ENCODE measurements at places on chromosomes 5 and 9.

- peak; percentile 18 for DNase-seq
These were observed 94.3 kb downstream of the RPS23 start for GRCh38 chr5:82183828-82184227.

DNA sequence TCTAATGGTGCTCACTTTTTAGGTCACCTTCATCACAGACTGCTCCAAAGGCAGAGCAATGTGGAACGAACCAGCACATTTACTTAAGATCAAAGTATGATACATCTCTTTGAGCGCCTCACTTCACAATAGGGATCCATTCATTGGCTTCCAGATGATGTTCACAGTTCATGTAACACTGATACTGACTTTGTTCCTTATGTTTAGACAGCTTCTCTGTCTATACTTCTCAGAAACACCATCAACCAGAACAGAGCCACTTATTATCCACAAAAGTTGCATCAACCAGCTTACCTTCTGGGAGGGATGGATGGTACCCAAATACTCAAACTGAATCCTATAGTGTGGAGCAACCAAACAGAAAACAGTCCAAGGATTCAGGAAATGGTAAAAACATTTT lies 4.6 kb downstream of the PTAR1 start:
- DNase-seq, result no peak

DNA sequence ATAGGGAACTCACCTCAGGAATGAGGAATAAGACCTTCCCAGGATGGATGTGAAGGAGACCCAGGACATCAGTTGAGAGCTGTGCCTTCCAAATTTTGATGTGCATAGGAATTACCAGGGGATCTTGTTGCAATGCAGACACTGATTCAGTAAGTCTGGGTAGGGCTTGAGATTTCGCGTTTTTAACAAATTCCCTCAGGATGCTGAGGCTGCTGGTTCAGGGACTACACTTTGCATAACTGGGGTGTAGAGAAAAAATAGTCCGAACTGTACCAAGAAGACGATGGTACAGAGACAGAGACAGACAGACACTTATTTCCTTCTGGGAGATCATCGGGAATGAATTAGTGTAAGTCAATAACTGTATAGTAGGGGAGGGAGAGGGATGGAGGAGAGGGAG lies 82.3 kb upstream of the FREM1 start:
- no peak for DNase-seq

- DNase-seq, result no peak
These were observed 161.5 kb downstream of the DEPDC1B start for GRCh38 chr5:60538426-60538825.

GRCh38 chr5:127216898-127217675 lies 73.5 kb upstream of the MEGF10 start:
- peak; percentile 23 for DNase-seq

DNA sequence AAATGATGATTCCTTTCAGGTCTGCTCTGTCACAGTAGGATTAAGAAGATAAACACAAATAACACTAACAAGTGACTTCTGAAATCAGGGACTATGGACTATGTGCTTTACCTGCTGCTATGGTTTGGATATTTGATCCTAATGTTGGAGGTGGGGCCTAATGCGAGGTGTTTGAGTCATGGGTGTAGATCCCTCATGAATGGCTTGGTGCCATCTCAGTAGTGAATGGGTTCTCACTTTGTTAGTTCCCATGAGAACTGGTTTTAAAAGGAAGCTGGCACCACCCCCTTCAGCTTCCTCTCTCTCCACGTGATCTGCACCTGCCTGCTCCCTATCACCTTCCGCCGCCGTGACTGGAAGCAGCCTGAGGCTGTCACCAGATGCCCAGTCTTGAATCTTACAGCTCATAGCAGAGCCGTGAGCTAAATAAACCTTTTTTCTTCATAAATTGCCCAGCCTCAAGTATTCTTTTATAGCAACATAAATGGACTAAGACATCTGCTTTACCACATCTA lies 3.3 kb downstream of the PPIC start:
- DNase-seq, result no peak

GRCh38 chr9:112396416-112396815 lies 16.5 kb downstream of the HSDL2 start:
- DNase-seq, result no peak

- peak; percentile 80 for DNase-seq
These were observed 16.0 kb upstream of the ACOT12 start for GRCh38 chr5:81409896-81410295.

- DNase-seq, result no peak
These were observed 58.8 kb downstream of the SNX30 start for GRCh38 chr9:112809351-112809848.

GRCh38 chr5:2187156-2187555 lies 304.4 kb upstream of the IRX4 start:
- DNase-seq, result no peak

GRCh38 chr5:158032246-158032645 lies 173.3 kb upstream of the CLINT1 start:
- DNase-seq, result no peak

DNA sequence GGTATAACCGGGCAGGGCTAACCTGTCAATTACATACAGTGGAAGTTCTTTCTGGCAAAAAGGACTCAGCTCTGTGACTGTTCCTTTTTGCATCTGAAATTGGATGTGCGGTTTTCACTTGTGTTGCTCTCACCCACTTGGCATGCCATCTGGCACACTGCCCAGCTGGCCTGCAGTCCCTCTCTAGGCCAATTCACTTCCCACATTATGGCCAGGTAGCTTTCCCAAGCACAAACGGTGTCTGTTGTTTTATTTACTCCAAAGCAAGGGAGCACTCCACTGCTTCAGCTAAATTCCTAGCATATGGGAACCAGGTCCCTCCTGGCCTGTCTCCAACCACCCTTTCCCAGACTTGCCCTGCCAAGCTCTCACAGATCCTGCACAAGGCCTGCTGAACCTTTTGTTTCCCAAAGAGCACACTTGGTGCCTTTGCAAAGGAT lies 132.5 kb downstream of the SEMA6A start:
- DNase-seq, result peak; percentile 2

DNA sequence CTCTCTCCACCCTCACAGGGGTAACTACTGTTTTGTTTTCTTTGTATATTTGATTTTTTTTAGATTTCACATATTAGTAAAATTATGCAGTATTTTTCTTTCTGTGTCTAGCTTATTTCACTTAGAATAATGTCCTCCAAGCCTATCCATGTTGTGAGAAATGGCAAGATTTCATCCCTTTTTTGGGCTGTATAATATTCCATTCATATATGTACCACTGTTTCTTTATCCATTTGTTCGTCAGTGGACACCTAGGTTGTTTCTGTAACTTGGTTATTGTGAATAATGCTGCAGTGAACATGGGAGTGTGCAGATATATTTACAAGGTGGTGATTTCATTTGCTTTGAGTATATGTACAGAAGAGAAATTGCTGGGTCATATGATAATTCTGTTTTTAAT lies 144.0 kb upstream of the CHD1 start:
- DNase-seq, result no peak

DNA sequence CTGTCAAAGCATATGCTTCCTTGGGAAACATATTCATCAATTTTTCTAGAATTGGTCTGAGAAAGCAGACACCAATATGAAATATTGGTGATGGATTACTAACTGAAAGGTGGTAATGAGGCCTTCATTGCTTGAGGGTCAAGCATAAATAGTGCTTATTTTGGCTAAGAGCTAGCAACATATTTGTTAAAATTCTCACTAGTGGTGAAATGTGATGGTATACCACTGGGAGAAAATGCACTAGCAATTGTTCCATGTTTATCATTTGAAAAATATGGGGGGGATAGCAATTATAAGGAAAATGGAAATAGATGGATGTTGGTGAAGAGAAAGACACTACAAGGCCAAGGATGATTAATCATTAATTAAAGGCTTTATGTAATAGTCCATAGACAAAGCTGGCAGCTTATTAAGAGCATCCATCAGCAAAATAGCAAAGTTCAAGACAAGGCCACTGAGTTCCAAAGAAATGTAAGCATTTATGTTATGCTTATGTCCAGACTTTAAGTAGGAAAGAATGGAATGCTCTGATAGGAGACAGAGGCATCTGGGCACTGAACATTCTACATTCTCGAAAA lies 253.7 kb upstream of the PRDM9 start:
- no peak for DNase-seq

- DNase-seq, result peak; percentile 43
These were observed 84.9 kb downstream of the RGS3 start for GRCh38 chr9:113548221-113549041.

- no peak for DNase-seq
These were observed 672 bp upstream of the SUSD3 start for GRCh38 chr9:93057703-93058354.

DNA sequence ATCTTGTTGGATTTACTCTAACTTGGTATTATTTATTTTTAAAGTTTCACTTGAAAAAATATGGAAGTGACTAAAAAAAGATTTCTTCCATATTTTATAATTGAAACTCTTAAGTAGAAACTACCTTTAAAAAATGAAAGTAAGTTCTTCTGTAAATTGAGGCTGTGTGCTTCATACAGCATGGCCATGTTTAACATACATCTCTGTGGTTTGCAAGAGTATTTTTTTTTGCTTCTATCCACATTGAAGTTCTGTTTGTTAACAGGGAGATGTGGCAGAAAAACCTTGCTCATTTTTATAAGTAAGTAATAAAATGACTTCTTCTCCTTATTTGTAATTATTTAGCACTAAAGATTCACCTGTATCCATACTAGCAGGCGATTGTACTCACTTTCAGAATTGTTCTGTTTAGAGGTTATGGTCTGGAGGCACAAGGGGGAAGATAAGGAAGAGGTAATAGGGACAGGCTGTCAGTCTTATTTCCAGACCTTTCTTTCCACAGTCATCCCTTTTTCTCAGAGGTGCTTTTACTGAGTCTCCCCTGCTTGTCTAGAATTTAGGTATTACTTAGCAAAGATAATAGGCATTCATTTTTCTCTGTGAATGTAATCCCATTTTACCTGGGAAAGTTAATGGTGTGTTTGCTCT lies 16.0 kb downstream of the FYB1 start:
- DNase-seq, result no peak

GRCh38 chr9:128005923-128006322 lies 25.1 kb upstream of the EEIG1 start:
- no peak for DNase-seq

GRCh38 chr5:144712090-144712489 lies 541.4 kb downstream of the KCTD16 start:
- no peak for DNase-seq

DNA sequence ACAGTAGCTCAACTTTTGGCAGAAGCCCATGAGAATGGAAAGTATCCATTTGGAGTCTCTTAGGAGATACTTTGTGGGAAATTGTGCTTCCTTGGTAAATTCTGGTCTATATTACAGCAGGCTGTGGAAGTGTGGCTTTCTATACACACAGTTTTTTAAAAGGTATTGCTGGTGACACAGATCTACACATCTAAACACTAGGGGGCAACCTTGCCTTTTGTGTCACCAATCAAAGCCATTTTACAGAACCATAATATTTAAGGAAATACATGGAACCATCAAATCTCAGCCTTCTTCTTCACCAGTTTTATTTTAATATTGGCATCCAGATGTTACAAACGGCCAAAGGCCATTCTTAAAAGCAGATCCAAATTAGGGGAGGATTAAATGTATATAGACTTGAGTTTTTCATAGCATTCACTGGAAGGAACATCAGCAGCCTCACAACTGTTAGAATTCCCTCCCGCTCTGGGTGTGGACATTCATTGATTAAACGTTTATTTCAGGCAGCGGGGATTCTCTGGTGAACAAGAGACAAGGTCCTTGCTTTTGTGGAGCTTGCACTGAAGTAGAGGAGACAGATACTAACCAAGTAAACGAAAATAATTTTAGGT lies 132.4 kb upstream of the EPB41L4A start:
- DNase-seq, result peak; percentile 88

DNA sequence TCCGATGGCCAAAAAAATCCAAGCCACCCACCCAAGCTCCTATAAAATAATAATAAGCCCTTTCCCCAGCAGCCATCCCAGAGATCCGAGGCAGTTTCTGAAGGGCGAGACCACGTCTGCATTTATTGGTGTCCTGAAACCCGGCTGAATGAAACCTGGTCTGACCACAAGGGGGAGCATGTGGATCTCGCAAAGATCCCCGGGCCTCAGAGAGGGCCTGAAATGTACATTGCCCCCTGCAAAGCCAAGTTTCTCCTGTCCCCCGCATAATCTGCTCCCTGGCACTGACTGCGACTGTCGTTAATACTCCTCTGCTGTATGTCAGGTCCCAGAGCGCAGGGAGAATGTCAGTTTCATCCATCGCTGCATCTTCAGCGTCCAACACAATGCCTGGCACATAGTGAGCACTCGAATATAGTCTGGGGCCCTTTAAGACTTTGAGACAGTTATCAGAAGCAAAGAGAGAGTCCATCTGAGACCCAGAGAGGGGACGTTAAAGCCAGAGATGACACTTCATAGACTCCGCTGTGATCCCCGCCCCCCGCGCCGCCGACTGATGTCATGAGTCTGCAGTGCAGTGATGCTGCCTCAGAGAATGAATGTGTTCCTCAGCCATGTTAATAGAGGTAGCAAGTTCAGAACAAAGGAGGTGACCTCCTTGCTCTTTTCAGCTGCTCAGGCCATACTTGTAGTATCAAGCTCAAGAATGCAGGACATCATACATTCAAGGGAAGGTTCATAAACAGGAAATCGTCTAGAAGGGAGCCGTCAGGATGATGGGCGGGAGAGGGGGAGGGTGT lies 74.5 kb upstream of the BARHL1 start:
- DNase-seq, result peak; percentile 88

Data from adipocyte (in vitro differentiated cells).